ENCODE measurements at places on chromosomes 4 and X.
A peak's percentile ranks its signal among the peaks of the same experiment; 100 is the strongest.

- DNase-seq = no peak
Measured at GRCh38 chrX:129239371-129239770, 283.9 kb downstream of the SMARCA1 start.

DNA sequence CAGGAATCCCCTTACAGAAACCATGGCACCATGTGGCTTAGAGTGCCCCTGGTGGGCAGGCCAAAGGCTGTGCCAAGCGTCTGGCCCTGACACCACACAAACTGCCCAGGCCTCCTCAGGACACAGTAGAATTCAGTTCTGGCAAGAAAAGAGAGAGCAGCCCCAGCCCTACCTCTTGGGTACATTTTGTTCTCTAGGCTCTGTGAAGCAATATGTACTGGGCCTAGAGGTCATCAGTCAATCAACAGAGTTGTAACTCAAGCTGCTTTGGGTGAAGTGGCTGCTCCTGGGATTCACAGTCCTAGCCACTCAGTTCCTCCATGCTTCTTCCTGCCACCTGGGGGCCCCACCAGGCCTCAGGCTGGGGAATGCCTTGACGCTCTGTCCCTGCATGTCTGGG is 158.1 kb upstream of the MAMLD1 start:
- DNase-seq = peak; percentile 3

DNA sequence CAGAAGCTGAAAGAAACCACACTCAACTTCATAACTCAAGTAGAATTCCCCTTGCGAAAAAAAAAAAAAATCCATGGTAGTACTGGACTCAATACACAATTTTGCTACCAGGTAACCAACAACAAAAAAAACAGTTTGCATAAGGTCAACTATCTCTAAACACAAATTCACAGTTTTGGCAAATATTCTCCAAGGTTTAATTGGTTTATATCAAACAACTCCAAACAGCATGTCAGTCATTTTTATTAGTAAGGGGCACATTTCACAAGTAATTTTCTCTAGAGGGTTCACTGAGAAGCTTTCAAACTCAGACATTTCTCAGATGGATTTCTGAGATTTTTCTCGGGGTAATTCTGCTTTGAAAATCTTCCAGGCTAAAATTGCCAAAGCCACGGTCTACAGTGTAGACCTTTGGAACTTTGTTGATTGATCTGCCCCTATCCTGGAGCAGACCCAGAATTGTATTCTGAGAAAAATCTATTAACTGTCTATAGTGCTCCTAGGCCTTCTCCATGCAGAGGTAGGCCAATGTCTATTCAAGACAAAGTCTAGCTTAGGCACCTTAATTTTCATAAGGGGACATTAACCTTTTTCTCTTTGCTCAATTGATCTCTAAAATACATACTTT is 73.7 kb upstream of the NFKB1 start:
- no peak for DNase-seq

DNA sequence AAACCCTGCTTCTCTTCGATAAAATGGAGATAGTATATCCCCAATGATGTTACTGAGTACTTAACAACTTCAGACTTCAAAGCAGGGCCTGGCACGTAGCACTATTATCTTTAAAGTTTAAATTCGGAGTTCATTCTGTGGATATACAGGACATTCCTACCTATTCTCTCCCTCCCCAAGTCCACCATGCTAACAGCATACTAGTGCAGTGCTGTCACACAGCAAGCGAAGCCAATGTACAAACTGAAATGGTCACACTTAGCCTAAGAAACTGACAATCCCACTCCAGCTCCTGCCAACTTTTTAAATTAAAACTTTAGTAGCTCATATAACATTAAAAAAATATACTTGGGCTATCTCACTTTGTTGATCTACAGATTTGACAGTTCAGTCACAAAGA is 1.2 kb upstream of the DNAJB14 start:
- no peak for DNase-seq

GRCh38 chr4:10983268-10983667 is 298.7 kb upstream of the CLNK start:
- DNase-seq = no peak

DNA sequence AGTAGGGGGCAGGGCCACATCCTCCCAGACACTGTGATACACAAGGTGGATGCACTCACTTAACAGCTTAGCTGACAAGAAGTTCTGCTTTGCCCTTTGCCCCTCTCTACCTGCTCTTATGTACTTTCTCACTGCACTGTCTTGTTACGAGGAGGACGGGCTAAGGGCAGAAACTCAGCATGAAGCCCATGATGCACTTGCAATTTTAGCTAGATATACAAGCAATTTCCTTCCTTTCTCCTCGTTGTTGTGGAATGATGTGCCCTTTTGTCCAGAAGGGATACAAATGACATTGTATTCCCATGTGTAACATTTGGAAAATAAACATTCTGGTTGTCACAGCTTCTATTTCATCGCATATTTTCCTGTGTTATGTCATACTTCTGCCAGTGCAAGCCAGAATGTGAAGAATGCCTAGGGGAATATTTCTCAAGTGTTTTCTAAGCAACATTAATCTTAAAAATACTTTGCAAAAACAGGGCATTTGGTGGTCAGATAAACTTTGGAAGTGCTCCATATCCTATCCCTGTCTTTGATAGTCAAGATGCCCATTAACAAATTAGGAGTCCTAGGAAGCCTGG is 47.2 kb downstream of the MAOA start:
- DNase-seq = no peak

- no peak for DNase-seq
Measured at GRCh38 chrX:125947501-125947900, 218.6 kb downstream of the DCAF12L2 start.

GRCh38 chrX:41043674-41044345 is 41.4 kb upstream of the USP9X start:
- DNase-seq = no peak

DNA sequence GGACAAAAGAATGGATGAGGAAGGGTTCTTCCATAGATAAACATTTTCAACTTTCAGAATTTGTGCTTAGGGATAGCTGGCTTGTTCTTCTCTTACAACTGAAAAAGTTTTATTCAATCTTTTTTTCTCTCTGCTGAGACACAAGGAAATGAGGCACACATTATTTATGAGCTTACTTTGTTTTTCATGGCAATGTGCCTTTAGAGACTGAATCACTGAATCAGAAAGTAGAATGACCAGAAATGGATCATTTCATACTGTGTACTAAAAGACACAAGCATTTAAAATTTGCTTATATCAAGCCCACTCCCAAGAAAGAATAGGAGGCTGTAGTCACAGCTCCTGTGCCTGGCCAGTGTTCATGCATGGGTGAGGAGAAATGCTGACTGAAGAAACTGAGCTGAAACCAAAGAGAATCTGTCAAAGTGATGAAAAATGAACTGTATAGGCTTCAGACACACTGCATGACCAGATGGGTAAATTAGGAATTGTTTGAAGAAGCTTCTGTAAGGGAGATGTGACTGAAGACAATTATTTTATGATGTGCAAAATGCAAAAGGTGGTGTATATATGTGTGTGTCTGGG is 413.8 kb downstream of the RAPGEF2 start:
- no peak for DNase-seq

DNA sequence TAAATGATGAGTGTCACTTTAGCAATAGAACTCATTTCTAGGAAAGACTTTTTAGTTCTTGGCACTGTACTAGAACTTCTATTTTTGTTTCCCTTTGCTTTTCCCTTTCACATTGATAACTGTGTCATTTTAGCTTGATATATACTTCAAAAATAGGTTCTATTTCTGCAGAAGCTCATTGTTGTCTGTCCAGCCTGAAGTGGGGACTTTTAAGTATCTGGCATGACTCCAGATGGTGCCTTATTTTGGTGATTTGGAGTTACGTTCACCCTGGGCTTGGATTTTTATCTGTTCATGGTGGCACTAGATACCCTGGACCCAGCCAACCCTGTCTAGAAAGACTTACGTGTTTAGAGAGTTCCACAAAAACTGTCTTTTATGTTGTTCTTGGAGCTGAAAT is 3.4 kb downstream of the ABHD18 start:
- DNase-seq = no peak

GRCh38 chr4:2241003-2241402 is 918 bp downstream of the HAUS3 start:
- no peak for DNase-seq

DNA sequence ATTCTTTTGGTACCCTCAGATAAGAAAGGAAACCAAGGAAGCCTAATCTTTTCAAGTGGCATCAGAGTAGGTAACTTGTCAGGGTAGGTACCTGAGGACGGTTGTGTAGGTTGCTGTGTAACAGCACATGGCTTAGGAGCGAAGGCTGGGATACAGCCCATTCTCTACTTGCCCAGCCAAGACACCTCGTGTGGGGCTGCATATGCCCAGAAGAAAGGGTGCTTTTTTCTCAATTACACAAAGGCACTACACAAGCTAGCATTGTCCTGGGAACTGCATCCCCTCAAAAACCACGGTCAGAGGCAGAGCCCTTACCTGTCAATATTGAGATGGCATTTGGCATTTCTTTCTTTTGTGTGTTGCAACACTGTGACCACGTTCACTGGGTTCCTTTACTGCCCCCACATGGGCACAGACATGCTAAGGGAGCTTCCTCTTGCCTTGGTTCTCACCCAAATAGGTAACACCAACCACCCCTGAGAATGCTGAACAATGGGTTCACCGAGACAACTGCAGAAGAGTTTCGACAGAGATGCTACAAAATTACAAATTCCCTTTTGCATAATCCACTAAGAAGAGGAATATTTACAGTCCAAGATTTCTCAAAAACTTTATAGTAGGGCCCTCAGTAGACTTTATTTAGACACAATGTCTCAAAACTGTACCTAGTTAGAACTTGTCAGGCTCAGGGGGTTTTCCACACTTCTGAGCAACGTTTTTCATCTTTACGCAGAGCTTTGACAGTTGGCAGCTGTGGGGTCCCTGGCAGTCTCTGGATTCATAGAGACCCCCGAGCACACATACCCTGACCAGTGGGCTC is 35.8 kb upstream of the TNIP3 start:
- no peak for DNase-seq

DNA sequence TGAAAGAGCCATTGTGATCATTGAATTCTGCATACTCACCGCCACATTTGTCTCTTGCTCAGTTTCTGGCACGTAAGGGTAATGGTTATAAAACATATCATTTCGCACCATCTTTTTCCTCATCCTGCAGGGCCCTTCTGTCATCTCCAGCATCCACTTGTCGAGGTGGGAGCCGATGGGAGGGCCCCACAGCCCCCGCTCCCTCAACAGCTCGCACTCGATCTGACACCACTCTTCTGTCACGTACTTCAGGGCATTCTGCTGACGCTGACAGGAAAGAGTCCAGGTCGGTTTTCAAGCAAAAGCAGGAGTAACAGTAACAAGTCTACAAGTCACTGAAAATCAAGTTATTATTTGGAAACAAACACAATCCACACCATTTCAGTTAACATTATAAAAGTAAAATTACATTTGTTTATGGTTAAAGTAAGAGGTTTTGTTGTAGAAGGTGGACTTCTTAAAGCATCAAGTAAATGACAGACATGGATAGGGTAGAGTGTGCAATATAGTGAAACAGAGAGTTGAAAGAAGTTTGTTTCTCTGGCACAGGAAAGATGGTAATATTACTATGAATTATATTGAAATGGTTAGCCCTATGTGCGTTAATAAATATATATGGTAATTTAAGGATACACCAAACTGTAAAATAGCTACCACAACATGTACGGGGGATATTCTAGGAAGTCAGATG is 150.6 kb downstream of the CDS1 start:
- DNase-seq = no peak

GRCh38 chr4:99022566-99022965 is 27.0 kb downstream of the METAP1 start:
- no peak for DNase-seq

GRCh38 chrX:9072281-9072680 is 38.4 kb upstream of the FAM9B start:
- no peak for DNase-seq

DNA sequence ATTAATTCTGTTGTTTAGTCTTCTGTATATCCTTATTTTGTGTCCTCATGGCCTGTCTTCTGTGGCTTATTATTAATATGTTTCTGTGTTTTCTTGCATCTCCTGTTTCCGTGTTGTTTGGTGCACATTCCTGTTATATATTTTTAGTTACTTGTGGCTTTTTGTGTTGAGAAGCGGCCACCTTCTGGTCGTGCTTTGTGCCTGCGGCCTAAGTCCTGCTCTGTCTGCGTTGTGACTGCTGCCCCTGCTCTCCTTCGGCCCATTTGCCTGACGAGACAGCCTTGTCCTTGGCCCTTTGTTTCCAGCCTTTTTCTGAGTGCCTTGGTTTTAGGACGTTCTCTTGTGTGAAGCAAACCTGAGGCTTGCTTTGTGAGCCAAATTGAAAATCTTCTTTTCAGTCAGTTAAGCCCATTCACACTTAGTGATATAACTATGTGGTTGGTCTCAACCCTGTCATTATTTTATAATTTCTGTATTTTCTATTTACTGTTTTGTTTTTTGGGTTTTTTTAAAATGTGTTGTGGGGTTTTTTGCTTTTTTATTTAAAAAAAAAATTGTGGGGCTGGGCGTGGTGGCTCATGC is 43.8 kb downstream of the TNIP2 start:
- no peak for DNase-seq

DNA sequence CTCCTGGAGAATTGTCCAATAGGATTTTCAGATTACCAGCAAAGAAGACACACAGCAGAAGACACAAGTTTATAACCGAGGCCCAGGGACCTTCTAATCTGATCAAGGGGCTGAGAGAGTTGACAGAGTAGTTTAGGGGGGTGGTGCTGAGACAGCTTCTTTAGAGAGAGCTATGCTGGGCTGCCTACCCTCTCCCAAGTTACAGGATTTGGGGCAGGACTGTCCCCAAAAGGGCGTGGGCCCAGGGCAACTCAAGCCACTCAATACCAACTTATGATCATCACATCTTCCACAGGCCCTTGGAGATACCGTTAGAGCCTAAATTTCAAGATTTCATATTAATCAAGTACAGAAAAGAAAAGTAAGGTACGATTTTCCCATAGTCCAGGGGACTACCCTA is 43.0 kb downstream of the PDHA1 start:
- DNase-seq = no peak

GRCh38 chr4:5461477-5461876 is 246.9 kb downstream of the EVC2 start:
- DNase-seq = no peak

DNA sequence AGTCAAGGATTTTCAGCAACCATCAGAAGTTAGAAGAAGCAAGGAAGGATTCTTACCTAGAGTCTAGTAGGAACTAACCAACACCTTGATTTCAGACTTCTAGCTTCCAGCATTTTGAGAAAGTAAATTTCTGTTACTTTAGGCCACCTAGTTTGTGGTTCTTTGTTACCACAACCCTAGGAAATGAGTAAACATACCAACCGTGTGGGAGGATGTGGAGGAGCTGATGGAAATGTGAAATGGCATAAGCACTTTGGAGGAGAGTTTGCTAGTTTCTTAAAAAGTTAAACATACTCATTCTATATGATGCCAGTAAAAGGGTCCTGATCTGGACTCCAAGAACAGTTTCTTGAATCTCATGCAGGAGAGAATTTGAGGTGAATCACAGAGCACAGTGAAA is 679.4 kb downstream of the PDHA2 start:
- no peak for DNase-seq

DNA sequence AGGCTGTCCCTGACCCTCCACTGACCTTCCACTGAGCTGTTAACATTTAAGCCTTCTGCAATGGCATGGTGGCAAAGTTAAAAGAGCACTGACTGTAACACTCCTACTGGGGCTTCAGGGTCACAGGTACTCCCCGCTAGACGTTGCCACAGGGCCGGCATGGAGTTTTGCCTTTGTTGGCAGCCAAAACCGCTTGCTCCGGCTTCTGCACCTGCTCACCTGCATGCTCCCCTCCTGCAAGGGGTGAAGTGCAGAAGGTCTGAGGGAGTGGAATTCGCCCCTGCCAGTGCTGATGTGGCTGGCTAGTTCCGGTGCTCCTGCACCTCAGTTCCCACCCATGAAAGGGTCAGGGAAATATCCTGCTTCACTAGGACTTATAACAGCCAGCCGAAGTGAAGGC is 571.4 kb downstream of the RAPGEF2 start:
- DNase-seq = no peak

Data from cortex of kidney (tissue), 1 donor.